Stimulated activated CD8-positive, alpha-beta memory T cell treated with anti-CD3 and anti-CD28 coated beads, Interleukin-15, amount 100 ng/mL, for 24 hours (primary cell): ENCODE measurements at places on chromosomes 3 and 15.

- DNase-seq = no peak
Observed at GRCh38 chr15:29452881-29453731, 183.5 kb upstream of the NSMCE3 start.

DNA sequence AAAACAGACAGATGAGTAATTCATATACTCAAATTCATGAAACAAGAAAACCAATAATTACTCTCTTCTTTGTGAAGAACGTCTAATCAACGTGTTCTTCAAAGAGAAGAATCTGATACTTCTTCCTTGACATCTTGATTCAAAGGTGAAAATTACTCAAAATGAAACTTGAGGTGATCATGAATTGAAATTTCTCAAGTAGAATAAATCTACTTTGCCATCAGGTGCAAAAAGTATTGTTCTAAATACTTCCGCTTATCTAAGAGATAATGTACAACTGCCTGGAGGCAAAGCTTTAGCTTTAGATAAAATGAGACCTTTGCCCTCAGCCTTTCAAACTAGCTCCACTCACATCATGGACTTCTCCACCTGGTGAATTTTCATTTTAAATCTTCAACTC lies 13.9 kb upstream of the XXYLT1 start:
- no peak for DNase-seq

DNA sequence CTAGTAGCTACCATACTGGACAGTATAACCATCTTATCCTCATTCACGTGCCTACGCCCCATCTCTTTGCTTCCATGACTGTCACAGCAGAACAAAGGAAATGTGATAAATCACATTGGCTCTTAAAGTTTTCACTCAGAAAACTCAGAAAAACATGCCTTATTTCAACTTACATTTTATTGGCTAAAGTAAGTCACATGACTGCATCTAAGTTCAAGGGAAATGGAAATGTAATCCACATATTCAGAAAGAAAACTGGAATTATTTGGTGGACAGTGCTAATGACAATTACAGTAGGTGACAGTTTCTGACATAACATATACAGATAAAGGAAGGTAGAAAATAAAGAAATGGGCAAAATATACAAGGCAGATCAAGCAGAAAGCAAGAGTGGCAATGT lies 37.4 kb upstream of the VILL start:
- DNase-seq = no peak

DNA sequence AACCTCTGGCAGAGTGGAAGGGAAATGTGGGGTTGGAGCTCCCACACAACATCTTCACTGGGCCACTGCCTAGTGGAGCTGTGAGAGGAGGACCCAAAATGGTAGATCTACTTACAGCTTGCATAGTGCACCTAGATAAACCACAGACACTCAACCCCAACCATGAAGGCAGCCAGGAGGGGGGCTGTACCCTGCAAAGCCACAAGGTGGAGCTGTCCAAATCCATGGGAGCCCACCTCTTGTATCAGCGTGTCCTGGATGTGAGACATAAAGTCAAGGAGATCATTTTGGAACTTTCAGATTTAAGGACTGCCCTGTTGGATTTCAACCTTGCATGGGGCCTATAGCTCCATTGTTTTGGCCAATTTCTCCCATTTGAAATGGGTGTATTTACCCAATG lies 20.9 kb downstream of the TP63 start:
- no peak for DNase-seq

- DNase-seq = no peak
Observed at GRCh38 chr3:146881356-146881755, 276.2 kb upstream of the PLSCR5 start.

DNA sequence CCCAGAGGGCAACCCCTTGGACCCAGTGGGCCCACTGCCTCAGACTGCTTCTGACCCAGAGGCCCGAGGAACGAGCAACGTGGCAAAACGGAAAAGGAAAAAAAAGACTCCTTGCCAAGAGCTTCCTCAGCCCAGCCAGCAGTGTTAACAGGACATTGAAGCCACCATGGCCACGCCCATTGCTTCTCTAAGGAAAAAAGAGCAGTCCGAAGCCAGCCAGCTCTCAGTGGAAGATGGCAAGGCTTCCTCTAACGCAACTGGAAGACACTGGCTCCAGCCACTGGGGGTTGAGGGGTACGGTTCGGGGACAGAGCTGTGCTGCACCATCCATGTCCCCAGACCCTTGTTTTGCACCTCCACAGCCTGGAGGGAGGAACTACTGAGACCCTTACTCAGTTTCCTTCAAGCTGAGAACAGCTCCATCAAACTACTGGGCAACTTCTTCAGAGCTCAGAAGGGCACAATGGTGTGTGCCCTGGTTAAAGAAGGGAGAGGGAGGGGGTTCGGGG lies 10.7 kb downstream of the BMF start:
- no peak for DNase-seq
